Activated naive CD4-positive, alpha-beta T cell treated with anti-CD3 and anti-CD28 coated beads for 36 hours (primary cell): ENCODE measurements at places on chromosomes 5 and 9. TPM values are rescaled to one million over a fixed set of nuclear protein-coding genes. Genes with fewer than 3 reads are reported as not detected.

GRCh38 chr9:5278486-5278885, 26.0 kb downstream of the RLN2 start:
- H3K36me3 ChIP-seq, result no peaks in the 10 kb centered on the region
- H3K4me1 ChIP-seq, result no peaks in the 10 kb centered on the region
- H3K27ac ChIP-seq, result no peak overlapping the region
- no peak for DNase-seq
- H3K4me3 ChIP-seq, result no peak overlapping the region

- H3K4me3 ChIP-seq, result no peak overlapping the region
- H3K4me1 ChIP-seq, result no peaks in the 10 kb centered on the region
- no peak overlapping the region for H3K27ac ChIP-seq
- H3K27me3 ChIP-seq, result no peaks in the 10 kb centered on the region
- no peak for DNase-seq
These were observed 57.7 kb upstream of the CPEB4 start for GRCh38 chr5:173830421-173830820.

TMEFF1 gene
- total RNA-seq, result 0.26 TPM

PAEP gene
- total RNA-seq, result not detected

GRCh38 chr5:14218480-14218879, 75.3 kb downstream of the TRIO start:
- no peak for DNase-seq
- peaks cover 7% of the 10 kb centered on the region for H3K4me1 ChIP-seq
- peaks cover 32% of the 10 kb centered on the region for H3K27me3 ChIP-seq
- H3K4me3 ChIP-seq, result no peak overlapping the region

DNA sequence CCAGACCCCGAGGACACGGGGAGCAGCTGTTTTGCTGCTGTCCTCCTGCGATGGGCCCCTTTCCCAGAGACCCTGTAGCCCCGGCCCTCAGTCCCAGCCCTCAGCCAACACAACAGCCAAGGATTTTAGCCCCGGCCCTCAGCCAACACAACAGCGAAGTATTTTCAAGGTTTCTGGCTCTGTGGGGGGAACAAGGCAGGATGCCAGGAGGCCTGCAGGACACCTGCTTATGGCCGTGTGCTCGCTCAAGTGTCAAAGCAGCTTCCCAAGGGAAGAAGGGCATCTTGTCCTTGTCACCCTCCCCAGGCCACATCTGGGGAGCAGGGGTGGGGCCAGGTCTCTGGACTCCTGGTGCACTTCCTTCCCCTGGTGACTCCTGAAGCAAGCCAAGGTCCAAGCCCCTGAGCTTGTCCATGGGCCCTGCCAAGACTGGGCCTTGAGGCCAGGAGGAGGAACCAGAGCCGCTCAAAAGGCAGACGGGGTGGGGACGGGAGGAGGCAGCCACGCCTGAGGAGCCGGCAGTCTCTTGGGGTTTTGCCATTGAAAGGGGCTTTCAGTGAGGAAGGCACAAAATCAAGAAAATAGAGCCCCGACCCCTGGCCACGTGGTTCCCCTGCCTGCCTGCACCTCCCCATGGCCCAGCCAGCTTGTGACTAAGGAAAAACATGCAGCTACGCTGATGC, 10.8 kb downstream of the KCNT1 start:
- peaks cover 20% of the 10 kb centered on the region for H3K27me3 ChIP-seq
- H3K4me3 ChIP-seq, result no peak overlapping the region
- no peak overlapping the region for H3K27ac ChIP-seq

- H3K4me1 ChIP-seq, result no peaks in the 10 kb centered on the region
- no peak overlapping the region for H3K4me3 ChIP-seq
- H3K27me3 ChIP-seq, result no peaks in the 10 kb centered on the region
These were observed 35.2 kb downstream of the MVB12B start for GRCh38 chr9:126361810-126362238.

INSL6 gene
- total RNA-seq, result not detected

DNA sequence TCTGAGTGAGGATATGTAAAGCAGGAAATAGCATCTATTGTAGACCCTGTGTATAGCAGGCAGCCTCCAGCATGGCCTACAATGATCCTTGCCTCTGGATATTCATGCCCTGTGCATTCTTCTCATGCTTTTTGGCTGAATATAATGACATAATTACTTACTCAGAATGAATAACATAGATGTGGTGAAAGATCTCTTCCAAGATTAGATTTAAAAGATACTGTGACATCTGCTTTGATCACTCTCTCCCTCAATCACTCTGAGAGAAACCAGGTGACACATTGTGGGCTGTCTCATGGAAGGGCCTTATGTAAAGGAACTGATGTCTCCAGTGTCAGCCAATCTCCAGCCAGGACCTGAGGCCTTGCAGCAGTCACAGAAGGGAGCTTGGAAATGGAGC, 376.7 kb downstream of the DNAH5 start:
- no peaks in the 10 kb centered on the region for H3K27me3 ChIP-seq
- no peaks in the 10 kb centered on the region for H3K36me3 ChIP-seq
- no peak overlapping the region for H3K27ac ChIP-seq
- no peak for DNase-seq

SLC34A3 gene
- total RNA-seq, result not detected

FRRS1L gene
- not detected for total RNA-seq

PCA3 gene
- total RNA-seq, result not detected

DNA sequence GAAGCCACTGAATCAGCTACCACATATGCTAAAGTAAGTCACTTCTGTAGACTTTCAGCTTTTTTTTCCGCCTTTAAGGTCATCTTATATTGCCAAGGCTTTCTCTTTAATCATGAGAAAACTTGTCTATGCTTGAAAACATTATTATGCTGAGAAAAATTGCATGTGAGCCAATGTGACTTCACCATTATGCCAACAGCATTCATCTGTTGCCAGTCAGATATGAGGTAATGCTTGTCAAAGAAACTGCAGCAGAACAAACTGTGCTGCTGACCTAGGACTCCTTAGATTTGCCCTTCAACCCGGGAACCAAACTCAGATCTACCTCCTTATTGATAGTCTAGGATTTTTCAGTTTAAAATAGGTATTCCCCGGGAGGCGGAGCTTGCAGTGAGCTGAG, 34.3 kb downstream of the SLC44A1 start:
- no peak overlapping the region for H3K4me3 ChIP-seq
- no peaks in the 10 kb centered on the region for H3K27me3 ChIP-seq
- no peak for DNase-seq
- H3K4me1 ChIP-seq, result peaks cover 6% of the 10 kb centered on the region

- H3K27ac ChIP-seq, result no peak overlapping the region
- H3K4me1 ChIP-seq, result peaks cover 21% of the 10 kb centered on the region
- H3K27me3 ChIP-seq, result no peaks in the 10 kb centered on the region
- H3K4me3 ChIP-seq, result no peak overlapping the region
- H3K36me3 ChIP-seq, result peaks cover 33% of the 10 kb centered on the region
- no peak for DNase-seq
These were observed 37.4 kb downstream of the UBQLN1 start for GRCh38 chr9:83670381-83670780.
